ENCODE measurements at places on chromosomes 11 and 22.

- DNase-seq: peak; percentile 43
Measured at GRCh38 chr11:15327786-15328231, 213.1 kb downstream of the INSC start.

- DNase-seq: no peak
Measured at GRCh38 chr11:1622086-1622485, at the start of gene KRTAP5-4. TSS of gene KRTAP5-4 (minus strand) at chr11:1622138. CDS start at chr11:1622093, 45 bp downstream.

GRCh38 chr11:4664183-4664582 is 20.4 kb downstream of the OR51E1 start:
- no peak for DNase-seq

DNA sequence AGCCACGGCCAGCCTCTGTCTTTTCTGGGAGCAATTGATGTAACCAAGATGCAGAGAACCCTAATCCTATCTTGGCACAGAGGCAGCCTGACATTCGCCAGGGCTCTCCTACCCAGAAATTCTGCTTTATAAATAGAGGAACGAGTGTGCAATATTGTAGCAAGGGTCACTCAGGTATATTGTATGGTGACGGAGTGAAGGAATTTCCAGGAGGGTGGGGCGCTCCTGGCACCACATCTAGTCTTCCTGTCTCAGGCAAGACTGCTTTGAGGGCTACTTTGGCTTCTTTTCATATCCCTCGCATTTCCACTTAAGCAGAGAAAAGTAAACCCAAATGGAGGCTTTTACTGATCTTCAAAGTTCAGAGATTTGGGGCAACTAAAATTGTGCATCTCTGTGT is 114.4 kb downstream of the BARX2 start:
- no peak for DNase-seq

DNA sequence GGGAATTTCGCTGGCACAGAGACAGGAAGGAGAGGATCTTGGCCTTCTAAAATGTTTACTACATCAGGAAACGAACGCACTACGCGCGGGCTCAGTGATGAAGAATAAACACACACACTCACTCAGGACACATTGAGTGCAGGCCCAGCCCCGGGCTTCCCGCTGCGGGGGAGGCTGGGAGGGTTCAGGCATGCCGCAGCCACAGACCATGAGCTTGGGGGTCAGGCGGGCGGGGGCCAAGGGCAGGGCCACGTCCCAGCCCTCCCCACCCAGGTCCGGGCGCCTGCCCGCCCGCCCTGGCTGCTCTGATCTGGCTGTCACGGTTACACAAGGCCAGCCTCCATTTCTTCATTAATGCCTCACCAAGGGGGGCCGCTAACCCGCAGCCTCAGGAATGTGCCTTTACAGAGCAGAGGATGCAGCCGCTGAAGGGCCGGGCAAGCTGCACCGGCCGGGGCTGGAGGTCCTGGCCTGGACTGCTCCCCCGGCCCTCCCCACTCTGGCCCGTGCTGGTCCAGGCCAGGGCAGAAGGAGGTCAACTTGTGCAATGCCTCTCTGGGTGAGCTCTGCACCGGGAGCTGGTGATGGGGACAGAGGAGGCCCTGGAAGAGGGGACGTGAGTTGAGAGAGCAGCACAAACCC is 41.7 kb downstream of the IGF2 start:
- no peak for DNase-seq

DNA sequence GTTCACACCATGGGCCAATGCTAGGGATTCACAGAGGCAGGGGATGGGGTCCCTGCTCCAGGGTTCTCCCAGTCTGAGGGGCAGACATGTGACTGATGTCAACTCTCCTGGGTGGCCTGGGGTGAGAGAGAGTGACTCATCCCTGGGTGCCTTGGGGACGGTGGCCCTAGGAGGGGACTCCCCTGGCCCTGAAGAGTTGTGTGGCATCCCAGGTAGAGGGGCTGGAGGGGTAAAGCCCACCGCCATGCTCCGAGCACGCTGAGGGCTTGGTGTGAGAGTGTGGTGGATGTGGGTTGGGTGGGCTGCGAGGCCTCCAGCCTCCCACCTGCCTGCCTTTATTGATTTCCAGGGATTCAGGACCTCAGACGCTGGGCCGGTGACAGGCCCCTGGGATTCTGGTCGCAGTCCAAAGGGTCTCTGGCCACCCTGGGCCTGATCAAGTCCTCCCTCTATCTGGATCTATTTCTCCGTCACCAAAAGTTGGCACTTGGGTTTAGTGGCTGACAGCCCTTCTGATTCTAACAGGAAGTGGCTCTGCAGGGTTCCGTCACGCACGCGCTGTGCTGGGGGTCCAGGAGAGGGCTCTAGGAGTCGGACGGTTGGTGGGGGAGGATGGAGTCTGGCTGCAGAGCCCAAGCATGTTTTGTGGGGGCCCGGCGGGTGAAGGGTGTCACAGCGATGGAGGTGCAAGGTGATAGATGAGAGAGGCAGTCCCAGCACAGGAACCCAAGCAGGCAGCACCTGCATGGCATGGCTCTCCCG is 27.3 kb upstream of the WNT7B start:
- no peak for DNase-seq

GRCh38 chr11:106369224-106369623 is 291.8 kb downstream of the AASDHPPT start:
- DNase-seq: no peak

GRCh38 chr11:115276191-115276590 is 228.0 kb downstream of the CADM1 start:
- DNase-seq: no peak

DNA sequence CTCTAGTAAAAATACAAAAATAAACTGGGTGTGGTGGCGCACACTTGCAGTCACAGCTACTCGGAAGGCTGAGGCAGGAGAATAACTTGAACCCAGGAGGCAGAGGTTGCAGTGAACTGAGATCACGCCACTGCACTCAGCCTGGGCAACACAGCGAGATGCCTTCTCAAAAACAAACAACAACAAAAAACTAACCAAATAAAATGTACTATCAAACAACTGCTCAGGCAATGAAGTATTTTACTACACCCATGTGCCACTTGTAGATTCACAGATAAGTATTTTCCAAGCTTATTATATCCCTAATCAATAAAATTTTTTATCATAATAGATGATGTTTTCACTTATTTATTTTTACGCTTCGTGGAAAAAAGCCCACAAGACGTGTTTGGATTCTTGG is 924 bp downstream of the C11orf65 start:
- no peak for DNase-seq

- DNase-seq: no peak
Measured at GRCh38 chr11:36266767-36267166, 22.5 kb downstream of the COMMD9 start.

DNA sequence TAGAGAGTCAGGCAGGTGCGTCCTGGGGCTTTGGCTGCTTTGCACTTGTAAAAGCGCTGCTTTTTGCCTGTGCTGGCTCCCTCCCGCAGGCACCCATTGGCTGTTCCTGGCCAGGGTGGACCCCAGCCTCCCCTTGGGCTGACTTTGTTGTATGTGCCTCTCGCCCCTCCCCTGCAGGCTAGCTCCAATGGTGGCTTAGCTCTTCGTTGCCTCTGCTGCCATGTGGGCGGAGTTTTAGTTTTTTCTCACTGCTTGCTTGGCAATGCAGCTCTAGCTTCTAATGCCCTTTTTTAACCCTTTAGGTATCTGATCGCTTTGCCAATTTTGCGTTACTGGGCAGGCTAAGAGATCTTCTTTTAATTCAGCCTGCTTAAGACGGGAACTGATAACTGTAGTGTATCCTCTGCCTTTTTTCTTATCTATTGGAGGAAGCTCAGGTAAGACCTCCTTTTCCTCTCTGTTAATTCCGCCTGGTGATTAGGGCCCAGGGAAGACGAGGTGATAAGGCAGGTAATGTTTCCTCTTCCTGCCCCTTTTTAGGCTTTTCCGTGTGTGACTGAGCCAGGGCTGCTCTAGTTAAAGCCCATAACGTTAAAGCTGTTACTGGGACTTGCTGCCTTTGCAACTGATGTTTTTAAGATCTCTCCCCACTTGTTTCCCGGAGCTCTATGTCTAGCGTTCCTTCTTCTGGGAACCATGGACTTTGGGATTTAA is 11.7 kb upstream of the GLYATL1 start:
- DNase-seq: no peak

GRCh38 chr11:46664612-46665011 is 35.8 kb downstream of the ARHGAP1 start:
- DNase-seq: no peak

GRCh38 chr11:77381729-77382665 is 80.5 kb upstream of the GDPD4 start:
- no peak for DNase-seq

- no peak for DNase-seq
Measured at GRCh38 chr11:9462806-9463537, 2.2 kb downstream of the ZNF143 start.

DNA sequence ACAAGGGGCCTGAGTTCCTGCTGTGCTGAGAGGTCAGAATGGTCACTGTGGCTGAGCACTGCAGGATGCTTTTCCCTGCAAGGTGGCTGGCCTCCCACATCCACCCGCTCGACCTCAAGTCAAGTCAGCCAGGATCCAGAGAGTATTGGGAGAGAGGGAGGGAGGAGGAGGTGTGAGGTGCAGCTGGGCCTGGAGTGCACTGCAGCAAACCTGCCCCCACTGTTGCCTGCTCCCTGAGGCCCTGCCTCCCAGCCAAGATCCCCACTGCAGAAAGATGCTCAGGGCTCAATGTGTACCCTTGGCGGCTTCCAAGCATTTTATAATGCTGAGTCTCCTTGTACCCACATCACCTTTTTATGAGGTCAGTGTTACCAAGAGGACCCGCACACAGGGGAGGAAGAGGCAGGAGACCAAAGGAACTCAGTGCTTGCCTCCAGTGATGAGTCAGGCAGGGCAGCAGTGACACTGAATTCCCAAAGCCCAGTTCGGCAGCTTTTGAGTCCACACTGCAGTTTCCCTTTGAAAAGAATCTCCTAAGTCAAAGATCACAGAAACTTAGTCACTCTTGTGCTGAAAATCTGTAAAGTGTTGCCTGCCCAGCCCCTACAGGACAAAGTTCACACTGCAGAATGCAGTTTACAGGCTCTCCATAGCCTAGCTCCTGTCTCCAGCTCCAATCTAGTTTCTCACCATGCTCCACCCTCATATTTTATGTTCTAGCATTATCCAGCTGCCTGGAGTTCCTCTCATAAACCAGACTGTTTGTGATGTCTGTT is 3.1 kb downstream of the ENDOD1 start:
- DNase-seq: no peak

- DNase-seq: no peak
Measured at GRCh38 chr22:20885017-20885556, 26.3 kb downstream of the SNAP29 start.

DNA sequence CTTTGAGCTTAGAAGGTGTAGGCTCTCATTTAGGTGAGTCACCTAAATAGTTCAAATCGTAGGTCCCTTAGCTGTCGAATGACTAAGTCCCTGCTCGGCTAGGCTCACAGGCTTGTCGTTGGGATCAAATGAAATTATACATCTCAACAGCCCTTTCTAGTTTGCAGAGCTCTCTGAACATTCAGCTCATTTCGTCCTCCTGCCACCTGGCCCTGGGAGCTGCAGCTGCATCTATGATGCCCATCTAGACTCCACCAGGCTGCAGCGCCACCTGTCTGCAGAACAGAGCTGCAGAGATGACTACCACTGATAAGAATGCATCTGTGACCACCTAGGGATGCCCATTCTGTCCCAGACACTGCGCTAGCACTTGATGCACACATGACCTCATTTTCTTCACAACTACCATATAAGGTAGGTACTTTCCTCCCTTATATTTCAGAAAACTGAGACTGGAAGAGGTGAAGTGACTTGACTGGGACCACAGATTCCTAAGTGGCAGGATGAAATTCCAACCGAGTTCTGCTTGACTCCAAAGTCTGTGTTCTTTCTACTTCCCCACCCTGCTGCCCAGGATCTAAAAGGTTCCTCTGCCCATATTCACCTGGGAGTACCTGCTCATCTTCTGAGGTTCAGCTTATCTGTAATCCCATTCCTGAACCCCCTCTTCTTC is 141.1 kb upstream of the NARS2 start:
- DNase-seq: peak; percentile 50

- no peak for DNase-seq
Measured at GRCh38 chr22:24068377-24068680, 57.2 kb downstream of the CABIN1 start.

DNA sequence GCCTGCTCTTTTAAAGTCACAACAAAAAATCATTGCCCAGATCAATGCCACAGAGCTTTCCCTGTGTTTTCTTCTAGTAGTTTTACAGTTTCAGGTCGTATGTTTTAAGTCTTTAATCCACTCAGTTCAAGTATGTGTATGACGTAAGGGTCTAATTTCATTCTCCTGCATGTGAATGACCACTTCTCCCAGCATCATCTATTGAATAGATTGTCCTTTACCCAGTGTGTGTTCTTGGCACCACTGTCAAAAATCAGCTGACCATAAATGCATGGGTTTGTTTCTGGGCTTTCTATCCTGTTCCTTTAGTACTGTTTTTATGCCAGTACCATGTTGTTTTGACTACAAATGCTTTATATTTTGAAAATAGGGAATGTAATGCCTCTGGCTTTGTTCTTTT is 28.1 kb downstream of the INTS4 start:
- no peak for DNase-seq

DNA sequence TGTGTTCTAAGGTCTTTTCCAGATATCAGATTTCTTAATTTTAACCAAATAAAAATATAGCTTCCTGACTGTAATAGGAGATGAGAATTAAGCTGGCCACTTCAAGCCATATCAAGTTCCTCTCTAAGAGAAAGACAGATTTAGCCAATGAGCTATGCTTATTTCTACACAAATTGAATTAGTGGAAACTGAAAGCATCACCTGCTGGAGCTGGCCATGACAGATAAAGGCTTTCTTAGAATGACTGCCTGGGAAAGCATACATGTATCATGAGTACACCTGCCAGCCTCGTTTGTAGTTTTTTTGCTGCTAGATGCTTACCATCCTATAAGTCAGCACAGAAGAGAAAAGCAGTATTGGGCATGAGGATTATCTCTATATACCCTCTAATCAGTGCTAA is 53.5 kb upstream of the DBX1 start:
- no peak for DNase-seq

- no peak for DNase-seq
Measured at GRCh38 chr11:5369789-5370188, 13.8 kb upstream of the OR51M1 start.

DNA sequence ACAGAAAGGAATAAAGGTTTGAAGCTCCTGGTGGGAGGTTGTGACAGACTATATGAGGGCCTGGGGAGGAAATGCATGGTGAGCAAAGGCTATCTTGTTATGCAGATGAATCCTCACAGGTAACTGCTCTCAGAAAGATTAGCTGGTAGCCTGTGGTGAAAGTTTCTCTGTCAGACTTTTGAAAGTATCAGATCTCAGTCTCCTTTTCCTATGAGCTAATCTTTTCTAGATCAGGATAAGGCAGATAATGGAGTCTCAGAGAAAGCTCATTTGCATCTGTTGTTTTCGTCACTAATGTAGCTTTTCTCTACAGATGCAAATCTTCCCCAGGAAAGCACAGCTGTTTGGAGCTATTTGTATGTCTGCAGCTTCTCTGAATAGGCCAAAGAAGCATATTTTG is 21.0 kb upstream of the OR6X1 start:
- no peak for DNase-seq
